ENCODE measurements at places on chromosomes 7 and 10. TPM values are rescaled to one million over a fixed set of nuclear protein-coding genes. Genes with fewer than 3 reads are reported as not detected.

The DHTKD1 gene
- 33.4 TPM for total RNA-seq

The GIMAP1 gene
- 3.9 TPM for total RNA-seq

The LRRC61 gene
- 25.8 TPM for total RNA-seq

The ATOH7 gene
- total RNA-seq, result not detected

The CNPY1 gene
- not detected for total RNA-seq

The AGMO gene
- total RNA-seq, result 13.5 TPM

The PKD1L1 gene
- total RNA-seq, result 40.9 TPM

The PRPS1L1 gene
- total RNA-seq, result not detected

All from prostate gland (tissue), 2 donors.